ENCODE measurements at places on chromosomes 2 and 18. TPM values are rescaled to one million over a fixed set of nuclear protein-coding genes. Genes with fewer than 3 reads are reported as not detected.

The COL6A3 gene
- total RNA-seq: 4.0 TPM

The ZC3H8 gene
- 22.1 TPM for total RNA-seq

The MRO gene
- not detected for total RNA-seq

The CHMP1B gene
- total RNA-seq: 24.8 TPM

- H3K36me3 ChIP-seq: no peaks in the 10 kb centered on the region
- no peak overlapping the region for H3K27ac ChIP-seq
- no peak overlapping the region for H3K4me3 ChIP-seq
- no peak for DNase-seq
- H3K27me3 ChIP-seq: no peaks in the 10 kb centered on the region
Measured at GRCh38 chr2:234330902-234331301, 166.0 kb downstream of the ARL4C start.

DNA sequence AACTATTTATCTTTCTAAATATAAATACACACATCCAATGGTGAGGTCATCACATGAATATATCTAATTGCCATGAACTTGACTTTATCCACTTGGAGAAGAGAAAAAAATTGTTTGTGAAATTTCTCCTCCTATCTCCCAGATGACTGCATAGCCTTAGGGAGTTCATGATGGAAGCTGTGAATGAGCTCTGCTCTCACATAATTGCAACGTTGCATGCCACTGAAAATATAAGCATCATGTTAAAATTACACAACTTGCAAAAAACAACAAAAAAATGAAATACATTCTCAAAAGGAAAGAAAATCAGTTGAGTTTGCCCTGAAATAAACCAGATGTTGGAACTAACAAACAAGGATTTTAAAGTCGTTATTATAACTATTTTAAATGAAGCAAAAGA lies 50.6 kb upstream of the OSR1 start:
- H3K4me3 ChIP-seq: no peak overlapping the region
- DNase-seq: no peak
- no peaks in the 10 kb centered on the region for H3K36me3 ChIP-seq
- H3K4me1 ChIP-seq: no peaks in the 10 kb centered on the region

GRCh38 chr2:159454185-159454584 lies 162.2 kb downstream of the BAZ2B start:
- peaks cover 20% of the 10 kb centered on the region for H3K4me1 ChIP-seq
- H3K36me3 ChIP-seq: no peaks in the 10 kb centered on the region
- no peak for DNase-seq
- H3K4me3 ChIP-seq: no peak overlapping the region
- no peak overlapping the region for H3K27ac ChIP-seq
- H3K27me3 ChIP-seq: no peaks in the 10 kb centered on the region

DNA sequence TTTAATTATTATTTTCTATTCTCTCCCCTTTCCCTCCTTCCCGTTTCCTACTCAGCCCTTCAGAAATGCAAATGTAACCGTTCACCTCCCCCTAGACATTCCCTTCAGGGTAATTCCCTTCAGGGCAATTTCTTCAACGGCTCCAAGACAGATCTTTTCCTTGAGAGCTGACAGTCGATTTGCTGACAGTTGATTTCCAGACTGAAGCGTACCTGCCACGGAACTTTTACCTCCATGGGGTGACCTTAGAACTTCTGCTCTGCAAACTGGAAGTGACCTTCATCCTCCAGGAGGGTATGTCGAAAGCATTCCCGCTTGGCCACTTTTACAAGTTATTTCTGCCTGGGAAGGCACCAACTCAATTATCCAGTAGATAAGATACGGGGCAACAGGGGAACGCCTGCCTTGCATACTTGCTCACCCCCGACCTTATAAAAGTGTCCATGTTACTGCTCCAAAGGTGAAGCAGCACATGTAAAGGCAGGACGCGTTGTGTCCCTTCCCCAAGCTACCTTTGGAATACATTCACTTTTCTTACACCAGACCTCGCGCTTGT lies 18.5 kb downstream of the B3GNT7 start:
- H3K27me3 ChIP-seq: peaks cover 26% of the 10 kb centered on the region
- no peak overlapping the region for H3K4me3 ChIP-seq
- H3K27ac ChIP-seq: no peak overlapping the region

DNA sequence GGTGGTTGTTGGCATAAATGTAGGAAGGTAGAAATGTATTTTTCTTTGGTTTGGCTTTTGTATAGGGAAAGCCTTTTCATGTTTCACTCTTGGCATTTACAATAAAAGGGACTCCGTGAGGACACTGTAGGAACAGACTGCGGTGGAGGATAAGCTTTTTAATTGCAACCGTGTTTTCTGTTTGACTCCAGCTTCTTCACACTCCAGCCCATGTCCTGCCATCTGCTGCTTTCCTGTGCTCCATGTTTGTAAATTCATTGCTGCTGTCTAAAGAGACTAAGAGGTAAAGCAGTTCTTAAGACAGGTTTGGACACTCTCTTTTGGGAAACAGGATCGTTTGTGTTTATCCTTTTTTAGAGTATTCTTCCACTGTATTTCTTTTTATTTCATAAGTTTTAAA lies 33.3 kb downstream of the WDR75 start:
- no peaks in the 10 kb centered on the region for H3K4me1 ChIP-seq
- DNase-seq: no peak
- H3K4me3 ChIP-seq: no peak overlapping the region
- peaks cover 50% of the 10 kb centered on the region for H3K36me3 ChIP-seq
- no peak overlapping the region for H3K27ac ChIP-seq
- H3K27me3 ChIP-seq: no peaks in the 10 kb centered on the region

DNA sequence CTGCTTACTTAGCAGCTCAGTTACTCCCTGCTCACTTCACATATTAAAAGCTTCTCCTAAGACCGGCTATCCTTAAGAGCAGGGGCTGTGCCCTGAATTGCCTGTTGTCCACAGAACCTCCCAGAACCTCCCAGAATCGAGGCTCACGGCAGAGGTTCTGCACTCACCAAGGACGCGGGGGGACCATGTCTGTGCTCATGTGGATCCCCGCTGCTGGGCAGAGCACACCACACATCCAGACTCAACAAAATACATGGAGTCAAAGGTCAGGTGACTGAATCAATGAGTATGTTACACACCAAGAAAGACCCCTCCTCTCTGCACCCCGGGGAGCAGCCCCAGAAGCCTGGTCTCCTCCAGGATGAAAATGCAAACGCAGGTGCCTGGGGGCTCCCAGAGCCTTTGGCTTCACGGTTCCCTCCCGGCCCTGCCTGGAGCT lies 149.0 kb downstream of the MBP start:
- DNase-seq: no peak
- no peak overlapping the region for H3K4me3 ChIP-seq
- no peaks in the 10 kb centered on the region for H3K27me3 ChIP-seq
- no peaks in the 10 kb centered on the region for H3K36me3 ChIP-seq

DNA sequence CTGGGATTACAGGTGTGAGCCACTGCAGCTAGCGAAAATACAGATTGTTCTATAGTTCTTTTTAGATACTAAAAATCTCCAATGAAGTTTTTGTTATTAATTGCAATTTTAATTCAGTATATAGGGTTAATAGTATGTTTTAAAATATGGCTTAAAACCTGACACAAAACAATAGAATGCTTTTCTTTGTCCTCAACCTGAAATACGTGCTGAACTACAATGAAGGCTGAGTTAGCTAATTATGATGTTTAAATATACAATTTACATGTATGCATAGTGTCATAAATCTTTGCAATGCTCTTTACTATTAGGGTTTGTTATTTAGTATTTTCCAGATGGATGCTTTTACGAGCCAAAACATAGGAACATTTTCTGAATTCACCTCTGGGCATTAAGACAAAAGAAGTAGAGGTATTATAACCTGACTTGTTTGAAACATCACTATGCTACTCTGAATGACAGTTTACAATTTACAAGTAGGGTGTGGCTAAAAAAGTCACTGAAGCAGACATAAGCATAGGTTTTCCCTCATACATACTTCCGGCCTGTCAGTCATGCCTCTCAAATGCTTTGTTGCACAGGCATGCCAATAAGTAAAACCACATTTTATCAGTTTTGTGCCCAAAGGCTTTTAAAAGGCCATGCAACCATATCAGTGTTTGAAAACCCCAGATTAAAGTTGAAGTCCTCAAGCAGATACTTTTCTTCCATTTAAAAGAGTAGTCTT lies 168.3 kb downstream of the OTX1 start:
- no peaks in the 10 kb centered on the region for H3K27me3 ChIP-seq
- H3K27ac ChIP-seq: no peak overlapping the region
- no peak overlapping the region for H3K4me3 ChIP-seq
- H3K36me3 ChIP-seq: peaks cover 5% of the 10 kb centered on the region
- H3K4me1 ChIP-seq: no peaks in the 10 kb centered on the region

DNA sequence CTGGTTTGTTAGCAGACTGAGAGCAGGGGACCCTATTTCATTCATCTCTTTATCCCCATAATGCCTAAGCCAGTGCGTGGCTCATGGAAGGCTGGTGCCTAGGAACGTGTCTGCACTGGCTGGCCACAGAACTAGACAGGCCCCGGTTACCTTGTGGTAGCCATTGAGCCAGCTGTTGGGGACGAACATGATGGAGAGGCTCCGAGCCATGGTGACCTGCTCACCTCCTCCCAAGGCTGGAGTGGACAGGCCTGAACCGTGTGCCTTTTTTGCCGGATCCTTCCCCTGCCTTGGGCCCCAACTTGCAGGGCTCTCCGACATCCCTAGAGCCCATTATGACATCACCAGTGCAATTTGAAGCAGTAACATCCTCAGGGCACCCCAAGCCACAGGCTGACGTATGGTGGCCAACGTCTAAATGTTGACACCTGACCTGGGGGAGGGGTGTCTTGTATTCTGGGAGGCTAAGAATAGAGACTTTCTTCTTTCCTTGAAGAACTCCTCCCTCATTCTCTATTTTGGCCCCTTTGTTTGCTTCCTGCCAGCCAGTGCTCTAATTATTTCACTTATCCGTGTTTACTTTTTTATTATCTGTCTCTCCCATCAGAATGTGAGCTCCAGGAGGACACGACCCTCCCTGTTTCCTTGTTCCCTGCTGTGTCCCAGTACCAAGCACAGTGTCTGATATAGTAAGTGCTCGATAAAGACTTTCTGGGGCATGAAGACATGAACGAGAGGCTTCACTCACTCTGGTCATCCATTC lies 12.2 kb upstream of the DNPEP start:
- H3K27ac ChIP-seq: no peak overlapping the region
- no peak overlapping the region for H3K4me3 ChIP-seq
- no peak for DNase-seq
- H3K36me3 ChIP-seq: no peaks in the 10 kb centered on the region
- H3K27me3 ChIP-seq: peaks cover 8% of the 10 kb centered on the region

- peaks cover 3% of the 10 kb centered on the region for H3K4me1 ChIP-seq
- no peak overlapping the region for H3K27ac ChIP-seq
- no peak overlapping the region for H3K4me3 ChIP-seq
- H3K27me3 ChIP-seq: no peaks in the 10 kb centered on the region
- DNase-seq: no peak
Measured at GRCh38 chr2:207825978-207826377, 56.3 kb upstream of the FZD5 start.

GRCh38 chr2:229344151-229344551 lies 73.1 kb upstream of the PID1 start:
- no peaks in the 10 kb centered on the region for H3K36me3 ChIP-seq
- H3K27me3 ChIP-seq: no peaks in the 10 kb centered on the region
- no peak overlapping the region for H3K27ac ChIP-seq
- H3K4me1 ChIP-seq: no peaks in the 10 kb centered on the region
- no peak overlapping the region for H3K4me3 ChIP-seq
- no peak for DNase-seq

DNA sequence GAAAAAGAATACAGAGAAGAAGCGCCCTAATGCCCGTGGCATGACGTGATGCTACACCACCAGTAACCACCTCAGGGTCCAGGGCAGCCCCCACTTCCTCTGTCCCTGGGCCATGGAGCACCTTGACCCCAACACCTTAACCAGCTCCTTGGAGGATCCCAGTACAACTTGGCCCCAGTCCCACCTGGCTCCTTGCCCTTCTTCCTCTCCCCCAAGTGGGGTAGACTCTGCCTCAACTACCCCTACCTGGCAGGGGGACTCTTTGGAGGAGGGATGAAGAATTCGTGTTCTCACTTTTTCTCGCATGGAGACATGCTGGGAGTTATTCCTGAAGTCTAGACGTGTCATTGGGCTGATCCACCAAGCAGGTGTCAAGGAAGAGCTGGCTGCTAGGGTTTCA lies 18.9 kb downstream of the TRABD2A start:
- peak overlapping the region; percentile 33 for H3K4me3 ChIP-seq
- peaks cover 65% of the 10 kb centered on the region for H3K36me3 ChIP-seq

- no peaks in the 10 kb centered on the region for H3K36me3 ChIP-seq
- no peak overlapping the region for H3K4me3 ChIP-seq
- no peak for DNase-seq
- no peak overlapping the region for H3K27ac ChIP-seq
- H3K4me1 ChIP-seq: no peaks in the 10 kb centered on the region
Measured at GRCh38 chr18:28158083-28158581, 18.8 kb downstream of the CDH2 start.

DNA sequence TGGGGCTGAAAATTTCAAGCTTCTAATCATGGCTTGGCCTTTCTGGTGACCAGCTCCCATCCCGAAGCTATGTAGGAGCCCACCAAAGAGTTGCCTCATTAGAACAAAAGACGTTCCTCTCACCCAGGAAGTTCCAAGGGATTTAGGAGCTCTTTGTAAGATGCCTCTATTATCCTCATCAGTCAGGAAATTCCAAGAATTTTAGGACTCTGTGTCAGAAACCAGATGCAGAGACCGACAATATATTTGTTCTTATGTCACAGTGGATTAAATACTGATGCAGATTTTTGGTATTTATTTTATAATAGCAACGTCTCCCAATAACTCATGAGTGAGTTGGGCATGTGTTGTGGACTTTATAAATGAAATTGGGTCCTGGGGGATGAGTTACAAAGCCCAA lies 91.8 kb upstream of the SKOR2 start:
- peaks cover 1% of the 10 kb centered on the region for H3K27me3 ChIP-seq
- H3K4me3 ChIP-seq: no peak overlapping the region
